ENCODE measurements at places on chromosomes 1 and 21.

DNA sequence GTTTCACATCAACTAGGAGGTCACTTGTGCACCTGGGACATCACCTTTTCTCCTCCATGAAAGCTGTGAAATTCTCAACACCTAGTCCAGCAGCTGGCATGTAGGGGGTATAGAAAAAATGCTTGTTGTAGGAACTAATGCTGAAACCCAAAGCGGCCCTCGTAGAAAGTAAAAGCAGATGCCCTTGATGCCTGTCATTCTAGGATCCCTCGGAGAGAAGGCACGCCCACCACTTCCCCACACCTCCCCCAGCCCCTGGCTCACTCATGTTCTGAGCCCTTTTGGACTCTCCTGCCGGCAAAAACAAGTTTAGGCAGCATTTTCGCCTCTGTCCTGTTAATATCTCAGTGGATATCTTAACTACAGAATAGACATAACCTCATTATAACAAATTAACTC lies 36.5 kb downstream of the RIPK4 start:
- DNase-seq: no peak

- no peak for DNase-seq
Measured at GRCh38 chr1:60273185-60273584, 199.6 kb upstream of the C1orf87 start.

GRCh38 chr1:23399229-23399628 lies 25.3 kb downstream of the TCEA3 start:
- no peak for DNase-seq

- no peak for DNase-seq
Measured at GRCh38 chr1:84795966-84796600, 96.9 kb downstream of the LPAR3 start.

DNA sequence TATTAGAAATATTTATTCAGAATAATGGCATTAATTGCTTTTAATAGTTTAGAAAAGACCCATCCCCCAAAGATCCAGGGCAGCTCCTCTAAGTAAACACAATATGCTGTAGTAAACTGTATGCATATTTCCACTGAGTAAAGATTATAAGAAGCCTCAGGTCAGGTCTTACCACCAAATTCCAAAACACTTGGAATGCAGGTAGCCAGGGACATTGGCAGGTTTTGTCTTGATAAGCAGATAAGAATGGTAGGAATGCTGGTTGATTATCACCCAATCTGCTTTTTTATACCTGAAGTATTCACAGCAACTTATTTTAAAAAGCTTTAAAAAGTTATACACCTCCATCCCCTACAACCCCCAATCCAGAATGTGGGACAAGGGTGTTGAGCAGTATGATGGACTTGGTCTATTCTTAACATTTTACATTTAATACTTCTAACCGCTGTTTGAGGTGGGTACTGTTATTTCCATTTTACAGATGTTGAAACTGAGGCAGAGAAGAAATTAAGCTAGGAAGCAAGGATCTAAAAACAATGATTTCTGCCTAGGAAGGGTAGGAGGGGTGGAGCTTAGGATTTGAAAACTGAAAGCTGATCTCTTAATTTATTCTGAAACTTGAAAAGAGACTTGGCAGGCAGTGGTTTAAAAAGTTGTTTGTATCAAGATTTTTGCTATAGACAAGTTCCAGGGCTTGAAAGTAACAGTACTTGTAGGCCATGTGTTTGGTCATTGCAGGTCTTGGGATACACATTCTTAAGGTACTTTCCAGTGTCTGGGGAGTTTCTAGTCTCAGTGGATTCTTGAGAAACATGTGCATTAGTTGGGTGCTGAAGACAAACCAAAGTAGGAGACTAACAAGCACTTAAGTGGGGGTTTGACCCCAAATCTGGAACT lies 15.6 kb upstream of the THEM4 start:
- DNase-seq: no peak

DNA sequence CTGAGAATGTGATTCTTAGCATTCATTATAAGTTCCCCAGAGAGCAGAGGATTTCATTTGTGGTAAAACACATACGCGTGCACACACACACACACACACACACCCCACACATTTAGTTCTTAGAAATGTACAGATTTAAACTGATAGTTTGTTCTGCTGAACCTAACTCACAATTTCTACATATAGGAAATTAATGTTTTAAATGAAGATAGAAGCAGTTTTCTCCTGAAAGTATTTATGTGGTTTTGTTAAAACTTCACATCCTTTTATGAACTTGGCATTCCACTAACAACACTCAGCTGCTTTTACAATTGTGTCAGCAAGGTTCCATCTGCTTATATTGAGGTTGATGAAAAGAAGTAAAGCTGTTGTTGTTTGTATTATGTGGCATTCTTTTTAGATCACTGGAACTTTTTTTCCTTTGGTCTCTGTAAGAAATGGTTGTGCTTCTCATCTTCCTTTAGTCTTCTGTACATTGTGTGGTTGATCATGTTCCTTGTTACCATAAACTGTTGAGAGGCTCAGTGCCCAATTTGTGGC lies 41.6 kb downstream of the AK4 start:
- DNase-seq: no peak

GRCh38 chr1:238346340-238346739 lies 455.6 kb upstream of the ZP4 start:
- DNase-seq: no peak

DNA sequence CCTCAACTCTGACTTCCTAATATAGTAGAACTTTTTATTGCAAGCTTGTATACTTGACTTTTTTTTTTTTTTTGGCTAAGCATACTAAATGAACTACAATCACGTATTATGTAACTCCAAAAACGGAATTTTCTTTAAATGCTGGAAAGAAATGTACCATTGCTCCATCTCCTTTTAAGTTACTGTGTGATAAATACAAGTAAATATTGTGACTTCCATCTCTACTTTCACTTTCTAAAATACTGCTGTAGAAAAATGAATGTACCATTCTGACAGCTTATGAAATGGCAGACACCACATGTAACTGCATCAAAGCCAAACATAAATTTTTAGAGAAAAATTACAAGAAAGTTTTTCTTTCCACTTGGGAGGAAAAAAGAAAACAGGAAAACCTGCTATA lies 54.7 kb downstream of the ASH1L start:
- no peak for DNase-seq

- DNase-seq: no peak
Measured at GRCh38 chr1:151108331-151108730, 37.8 kb downstream of the GABPB2 start.

DNA sequence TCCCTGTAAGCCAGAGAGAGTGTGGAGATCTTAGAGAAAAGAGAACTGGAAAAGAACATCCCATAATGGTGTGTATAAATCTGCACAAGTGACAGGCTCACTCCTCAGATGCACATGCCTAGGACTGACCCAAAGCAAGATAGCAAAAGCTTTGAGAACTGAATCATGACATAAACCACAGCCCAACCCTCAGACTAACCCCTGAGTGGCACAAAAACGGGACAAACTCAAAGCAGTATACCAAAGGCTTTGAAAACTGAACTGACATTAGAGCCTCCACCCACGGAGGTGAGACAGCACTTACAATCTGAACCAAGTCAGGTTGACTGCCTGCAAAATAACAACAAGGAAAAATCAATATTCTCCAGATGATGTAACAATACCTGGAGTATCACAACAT lies 70.8 kb downstream of the TIAM1 start:
- no peak for DNase-seq

- no peak for DNase-seq
Measured at GRCh38 chr21:41245509-41246135, 71.0 kb upstream of the FAM3B start.

DNA sequence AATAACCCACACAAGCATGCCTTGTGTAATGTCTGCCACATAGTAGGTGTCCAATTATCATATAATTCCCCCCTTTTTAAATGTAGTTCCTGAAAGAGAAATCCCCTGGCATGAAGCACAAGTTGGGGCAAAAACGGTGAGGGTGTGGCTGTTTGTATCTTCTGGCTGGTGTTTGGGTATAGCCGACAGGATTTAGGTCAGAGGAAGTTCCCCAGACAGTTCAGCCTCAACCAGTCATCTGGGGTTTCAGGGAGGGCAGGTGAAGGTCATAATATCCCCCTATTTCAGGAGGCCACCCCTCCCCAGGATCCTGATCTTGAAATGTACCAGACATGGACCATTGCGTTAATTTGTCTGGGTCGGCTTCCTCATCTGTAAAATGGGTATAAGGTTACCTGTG lies 29.1 kb upstream of the JUN start:
- DNase-seq: no peak

- no peak for DNase-seq
Measured at GRCh38 chr1:32701421-32701911, 1.1 kb downstream of the SYNC start.

DNA sequence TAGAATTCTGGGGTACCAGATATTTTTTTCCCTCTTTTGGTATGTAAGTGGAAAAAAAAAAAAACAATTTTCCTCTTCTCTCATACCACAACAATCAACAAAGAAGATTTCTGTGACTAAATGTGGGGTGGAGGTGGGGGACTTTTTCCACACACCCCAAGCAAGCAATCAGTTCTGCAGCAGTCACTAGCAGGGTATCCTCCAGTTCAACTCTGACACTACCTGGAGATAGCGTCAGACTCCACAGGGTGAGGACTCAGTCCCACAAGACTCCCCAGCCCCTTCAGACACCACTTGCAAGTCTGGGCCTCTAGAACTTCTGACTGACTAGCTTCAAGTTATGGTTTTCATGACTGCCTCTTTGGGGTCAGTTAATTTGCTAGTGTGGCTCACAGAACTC lies 6.2 kb downstream of the DHX9 start:
- DNase-seq: no peak

DNA sequence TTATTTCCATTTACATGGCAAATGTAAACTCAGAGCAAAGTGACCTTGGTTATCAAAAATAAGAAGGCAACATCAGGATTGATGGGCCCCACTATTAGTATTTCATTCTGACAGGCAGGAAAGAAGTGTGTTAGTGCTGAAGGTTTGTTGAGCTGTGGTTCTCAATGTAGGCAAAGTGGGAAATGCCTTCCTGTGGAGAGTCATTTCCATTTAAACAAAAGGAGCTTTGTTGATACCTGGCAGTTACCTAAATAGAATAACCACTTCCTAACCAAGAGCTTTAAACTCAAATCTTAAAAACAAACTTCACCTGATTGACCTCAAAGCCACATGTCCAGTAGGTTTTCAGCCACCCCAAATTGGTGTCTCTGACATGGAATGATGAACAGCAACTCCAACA lies 579.9 kb upstream of the BEND5 start:
- DNase-seq: no peak

- DNase-seq: no peak
Measured at GRCh38 chr1:54108156-54108555, 44.6 kb downstream of the CDCP2 start.

DNA sequence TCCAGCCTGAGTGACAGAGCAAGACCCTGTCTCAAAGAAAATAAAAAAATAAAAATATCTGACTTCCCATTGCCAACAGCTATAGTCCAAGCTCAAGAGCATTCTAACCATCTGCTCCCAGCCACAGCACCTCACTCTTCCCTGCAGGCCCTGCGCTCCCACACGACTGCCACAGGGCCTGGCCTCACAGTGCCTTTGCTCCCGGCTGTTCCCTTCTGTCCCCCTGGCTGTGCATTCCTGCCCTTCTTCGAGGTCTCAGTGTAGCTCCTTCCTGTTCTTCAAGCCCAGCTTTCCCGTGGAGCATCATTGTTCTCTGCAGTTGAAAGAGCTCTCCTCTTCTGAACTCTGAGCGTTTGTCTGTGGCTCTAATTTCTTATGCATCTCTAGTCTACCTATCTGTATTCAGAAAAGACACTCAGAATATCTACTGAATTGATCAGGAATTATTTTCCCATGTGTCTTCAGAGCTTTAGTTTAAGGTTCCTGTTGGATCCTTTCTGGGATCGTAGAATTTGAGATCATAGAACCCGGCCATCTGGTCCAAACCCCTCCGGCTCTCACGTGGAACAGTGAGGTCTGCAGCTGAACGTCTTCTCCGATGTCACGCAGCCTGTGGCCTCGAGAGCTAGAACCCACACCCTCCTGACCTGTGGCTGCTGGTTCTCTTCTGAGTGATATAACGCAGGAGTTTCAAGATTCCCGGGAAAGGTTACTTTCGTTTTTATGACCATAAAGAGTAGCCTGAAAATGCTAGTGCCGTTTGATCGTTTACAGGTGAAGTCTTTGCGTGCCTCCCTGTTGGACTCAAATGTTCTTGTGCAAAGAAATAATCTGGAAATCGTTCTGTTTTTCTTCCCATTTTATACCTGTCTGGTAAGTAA lies 54.4 kb downstream of the DOP1B start:
- DNase-seq: no peak

GRCh38 chr1:166189126-166189525 lies 22.3 kb upstream of the FAM78B start:
- no peak for DNase-seq

DNA sequence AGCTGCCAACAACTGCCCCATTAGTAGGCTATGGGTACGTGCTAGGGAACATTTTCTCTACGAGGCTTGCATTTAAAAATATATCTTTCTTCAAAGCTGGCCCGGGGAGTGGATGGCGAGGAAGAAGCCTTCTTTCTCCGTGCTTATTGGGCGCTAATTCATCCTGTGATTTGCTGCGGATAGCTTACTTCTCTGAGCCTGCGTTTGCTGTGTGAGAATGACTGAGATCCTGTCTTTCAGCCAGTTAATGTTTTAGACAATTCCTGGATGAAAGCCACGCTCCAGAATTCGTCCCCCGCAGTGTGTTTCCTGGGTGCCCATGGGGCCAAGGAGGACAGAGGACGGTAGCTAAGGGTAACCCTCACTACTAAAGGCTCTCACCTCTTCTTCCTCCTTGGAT lies 57.8 kb upstream of the TARBP1 start:
- no peak for DNase-seq

DNA sequence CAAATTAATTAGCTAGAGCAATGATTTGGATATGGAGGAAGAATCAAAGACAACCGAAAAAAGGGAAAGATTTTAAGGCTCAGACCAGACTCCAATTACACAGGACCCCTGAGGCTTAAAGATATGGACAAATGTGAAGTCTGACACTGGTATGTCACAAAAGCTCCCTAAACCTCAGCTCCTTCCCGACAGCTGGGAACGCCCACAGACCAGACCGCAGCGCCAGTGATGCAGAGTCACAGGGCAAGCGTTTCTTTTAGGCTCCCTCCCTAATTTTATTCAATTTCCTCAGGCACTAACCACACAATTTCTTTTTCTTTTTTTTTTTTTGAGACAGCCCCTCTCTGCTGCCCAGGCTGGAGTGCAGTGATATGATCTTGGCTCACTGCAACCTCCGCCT lies 40.2 kb downstream of the NID1 start:
- no peak for DNase-seq

GRCh38 chr1:67850151-67850551 lies 16.9 kb upstream of the GNG12 start:
- no peak for DNase-seq

- DNase-seq: no peak
Measured at GRCh38 chr1:227134686-227135314, 183.5 kb downstream of the CDC42BPA start.

DNA sequence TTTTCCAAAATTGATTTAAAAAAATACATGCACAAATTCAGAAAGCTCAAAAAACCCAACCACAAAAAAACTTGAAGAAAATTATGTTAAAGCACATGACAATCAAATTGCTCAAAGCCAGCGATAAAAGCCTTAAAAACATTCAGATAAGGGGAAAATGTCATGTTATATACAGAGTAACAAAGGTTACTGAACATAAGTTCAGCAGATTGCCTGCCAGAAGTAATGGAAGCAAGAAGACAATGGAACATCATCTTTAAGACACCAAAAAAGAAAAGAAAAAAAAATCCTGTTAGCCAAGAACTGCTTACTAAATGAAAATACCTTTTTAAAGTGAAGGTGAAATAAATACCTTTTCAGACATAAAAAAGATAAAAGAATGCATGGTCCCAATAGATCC lies 147.2 kb upstream of the SGIP1 start:
- DNase-seq: no peak

Measured in NCI-H1092 (cell line).